SHP77 treated with DMSO at 0.1 percent for 48 hours (cell line): ENCODE measurements at places on chromosomes 3 and 15.

- no peak for DNase-seq
Measured at GRCh38 chr15:66947471-66947870, 117.9 kb upstream of the SMAD3 start.

- DNase-seq: no peak
Measured at GRCh38 chr15:45794304-45794703, 159.5 kb downstream of the SQOR start.

DNA sequence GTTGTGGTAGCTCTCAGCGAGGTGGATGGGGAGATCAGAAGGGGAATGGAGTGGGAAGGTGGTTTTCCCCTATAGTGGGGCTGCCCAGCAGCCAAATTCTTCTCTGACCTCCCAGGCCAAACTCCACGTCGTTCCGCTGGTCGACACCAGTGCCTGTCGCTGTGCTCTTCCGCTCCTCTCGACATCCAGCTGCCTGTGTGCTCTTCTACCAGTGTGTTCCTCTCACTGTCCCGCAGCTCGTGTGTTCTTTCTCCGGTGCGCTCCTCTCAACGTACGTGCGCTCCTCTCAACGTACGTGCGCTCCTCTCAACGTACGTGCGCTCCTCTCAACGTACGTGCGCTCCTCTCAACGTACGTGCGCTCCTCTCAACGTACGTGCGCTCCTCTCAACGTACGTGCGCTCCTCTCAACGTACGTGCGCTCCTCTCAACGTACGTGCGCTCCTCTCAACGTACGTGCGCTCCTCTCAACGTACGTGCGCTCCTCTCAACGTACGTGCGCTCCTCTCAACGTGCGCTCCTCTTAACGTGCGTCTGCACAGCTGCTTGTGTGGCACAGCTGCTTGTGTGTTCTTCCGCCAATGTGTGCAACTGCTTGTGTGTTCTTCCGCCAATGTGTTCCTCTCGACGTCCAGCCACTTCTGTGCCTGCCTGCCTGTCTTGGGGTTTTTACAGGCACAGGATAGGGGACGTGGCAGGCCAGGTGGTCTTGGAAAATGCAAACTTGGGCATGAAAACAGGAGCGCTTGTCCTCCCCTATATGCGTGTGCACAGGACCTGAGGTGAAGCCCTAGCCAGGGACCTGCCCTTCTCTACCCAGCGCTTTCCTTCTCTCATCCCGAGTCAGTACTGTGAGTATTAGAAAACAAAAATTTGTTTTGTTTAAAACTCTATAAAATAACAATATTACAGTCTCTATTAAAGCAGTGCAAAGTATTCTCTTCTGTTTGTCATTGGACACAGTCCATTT, 991.1 kb downstream of the GBE1 start:
- peak; percentile 69 for DNase-seq

GRCh38 chr15:67869701-67870100, 29.9 kb upstream of the RNU6-1 start:
- no peak for DNase-seq

GRCh38 chr3:129027544-129027880, 26.4 kb downstream of the EFCC1 start:
- DNase-seq: no peak

DNA sequence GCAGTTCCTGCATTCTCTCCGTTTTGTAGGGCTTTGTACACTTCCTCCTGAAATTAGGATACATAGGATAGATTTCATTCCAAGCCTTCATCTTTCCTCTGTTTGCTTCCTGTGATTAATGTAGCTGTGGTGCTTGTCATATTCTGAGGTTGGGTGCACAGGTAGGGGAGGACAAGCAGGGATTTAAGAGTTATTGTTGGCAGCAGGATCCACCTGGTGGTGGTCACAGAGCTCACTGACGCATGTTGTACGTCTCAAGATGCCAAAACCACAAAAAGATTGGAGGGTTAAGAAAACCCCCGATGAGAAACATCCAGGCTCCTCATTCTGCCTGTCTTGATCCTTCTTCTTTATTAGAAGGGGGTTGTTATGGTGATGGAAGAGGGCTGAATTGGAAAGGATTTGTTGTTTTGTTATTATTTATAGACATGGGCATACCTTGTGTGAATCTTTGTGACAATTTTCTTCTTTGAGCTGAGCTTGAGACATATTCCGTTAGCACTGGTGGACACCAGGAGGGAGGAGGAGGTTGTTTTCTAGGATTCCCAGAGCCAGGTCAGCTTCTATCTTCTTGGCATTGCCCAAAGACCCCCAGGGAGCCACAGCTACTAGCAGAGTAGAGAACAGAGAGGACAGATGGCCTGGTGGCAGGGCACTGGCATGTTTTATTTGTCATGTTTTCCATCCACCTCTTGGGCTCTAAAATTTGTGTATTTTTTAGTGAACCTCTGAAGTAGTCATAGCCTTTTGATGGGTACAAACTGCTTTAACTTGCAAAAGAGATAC, 57.7 kb upstream of the LARS2 start:
- no peak for DNase-seq

- DNase-seq: peak; percentile 65
Measured at GRCh38 chr3:8464668-8465067, 37.0 kb upstream of the LMCD1 start.

DNA sequence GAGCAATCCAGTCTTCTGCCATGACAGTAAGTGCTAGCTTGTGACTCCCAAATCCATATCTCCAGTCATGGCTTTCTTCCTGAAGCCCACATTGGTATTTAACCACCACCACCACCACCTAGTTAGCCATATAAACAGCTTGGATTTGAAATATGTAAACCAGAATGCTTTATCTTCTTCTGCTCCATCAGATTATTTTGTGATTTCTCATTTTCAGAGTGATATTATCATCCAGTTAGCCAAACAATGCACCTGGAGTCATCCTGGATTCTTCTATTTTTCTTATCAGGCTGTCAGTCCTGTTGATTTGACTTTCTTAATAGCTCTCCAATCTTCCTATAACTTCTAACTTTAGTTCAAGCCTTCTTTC, 124.3 kb upstream of the PTX3 start:
- no peak for DNase-seq

- DNase-seq: no peak
Measured at GRCh38 chr3:108091498-108092250, 843 bp upstream of the CD47 start.

- no peak for DNase-seq
Measured at GRCh38 chr15:48800811-48801455, 9.9 kb downstream of the CEP152 start.

DNA sequence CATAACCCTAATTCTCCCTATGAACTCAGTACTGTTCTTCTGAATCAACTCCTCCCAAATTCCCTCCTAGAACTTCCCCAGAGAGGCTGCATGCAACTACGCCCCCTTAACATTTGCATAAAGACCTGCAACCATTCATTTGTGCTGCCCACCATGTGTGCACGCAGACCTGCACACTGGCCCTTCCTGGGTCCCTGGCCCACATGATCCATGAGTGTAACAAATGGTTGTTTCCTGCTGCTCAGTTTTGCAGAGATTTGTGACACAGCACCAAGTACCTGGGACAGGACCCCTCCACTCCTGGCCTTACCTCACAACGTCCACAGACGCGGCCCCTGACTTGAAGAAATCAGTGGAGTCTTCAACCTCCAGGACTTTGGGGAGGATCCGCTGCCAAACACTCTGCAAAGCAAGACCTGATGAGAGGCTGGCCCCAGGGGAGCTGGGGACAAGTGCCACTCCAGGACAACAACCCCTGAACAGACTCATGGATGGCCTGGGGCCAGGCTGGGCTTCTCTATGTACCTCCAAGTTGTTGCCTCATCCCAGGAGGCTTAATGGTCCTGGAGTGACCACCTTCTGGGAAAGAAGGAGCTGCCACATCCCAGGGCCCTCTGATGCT, 33.8 kb downstream of the ALDH1L1 start:
- no peak for DNase-seq

DNA sequence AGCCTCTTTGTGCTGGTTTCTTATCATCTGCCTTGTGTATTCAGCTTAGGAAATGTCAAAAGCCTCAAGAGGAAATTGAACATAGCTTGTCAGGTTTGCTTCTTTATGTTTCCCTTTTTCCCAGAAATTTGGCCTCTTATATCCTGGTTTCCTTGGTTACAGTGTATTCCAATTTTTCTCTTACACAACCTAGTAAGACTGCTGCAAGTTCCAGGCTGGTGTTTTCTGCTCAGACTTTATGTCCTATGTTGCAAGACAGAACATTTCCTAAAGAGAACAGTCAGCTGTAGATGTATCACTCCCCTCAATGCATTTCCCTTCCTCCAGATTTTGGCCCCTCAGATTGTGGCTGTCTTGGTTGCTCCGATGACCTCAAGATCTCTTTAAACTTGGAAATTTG, 102.5 kb downstream of the SH3GL3 start:
- DNase-seq: no peak

DNA sequence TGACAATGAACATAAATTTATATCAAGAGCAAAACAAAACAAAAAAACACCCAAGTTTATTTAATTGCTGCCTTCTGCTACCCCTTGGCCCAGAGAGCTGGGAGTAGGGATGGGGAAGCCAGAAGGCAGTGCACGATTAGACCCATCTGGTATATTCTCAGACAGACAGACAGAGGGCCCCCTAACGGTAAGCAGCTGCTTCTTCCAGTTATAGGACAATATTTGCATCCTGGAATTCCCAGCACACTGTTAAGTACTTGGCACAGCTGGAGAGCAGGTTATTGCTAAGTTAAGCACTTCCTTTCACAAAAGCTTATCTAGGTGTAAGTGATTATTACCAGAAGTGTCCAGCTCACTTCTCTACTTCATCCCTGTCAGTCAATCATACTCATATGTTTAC, 39.3 kb downstream of the C2CD4B start:
- DNase-seq: peak; percentile 93

- no peak for DNase-seq
Measured at GRCh38 chr15:56933811-56934210, 15.4 kb downstream of the TCF12 start.

DNA sequence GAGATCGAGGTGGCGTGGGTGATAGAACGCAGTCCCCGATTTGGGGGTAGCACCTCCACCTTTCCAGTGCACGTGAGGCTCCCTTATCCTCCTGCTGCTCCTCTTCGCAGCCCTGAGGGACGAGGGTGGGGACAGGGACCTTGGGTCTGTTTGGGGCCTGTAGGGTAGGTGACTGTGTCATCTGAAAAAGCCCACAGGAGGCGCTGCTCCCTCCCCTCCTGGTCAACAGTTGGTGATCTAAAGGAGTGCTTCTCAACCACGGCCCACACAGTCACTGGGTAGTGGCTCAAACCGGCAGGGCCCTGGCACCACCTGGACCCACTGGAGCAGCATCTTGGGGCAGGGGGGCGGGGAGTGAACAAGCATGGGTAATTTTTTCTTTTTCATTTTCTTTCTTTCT, 7.1 kb downstream of the LRRK1 start:
- no peak for DNase-seq

DNA sequence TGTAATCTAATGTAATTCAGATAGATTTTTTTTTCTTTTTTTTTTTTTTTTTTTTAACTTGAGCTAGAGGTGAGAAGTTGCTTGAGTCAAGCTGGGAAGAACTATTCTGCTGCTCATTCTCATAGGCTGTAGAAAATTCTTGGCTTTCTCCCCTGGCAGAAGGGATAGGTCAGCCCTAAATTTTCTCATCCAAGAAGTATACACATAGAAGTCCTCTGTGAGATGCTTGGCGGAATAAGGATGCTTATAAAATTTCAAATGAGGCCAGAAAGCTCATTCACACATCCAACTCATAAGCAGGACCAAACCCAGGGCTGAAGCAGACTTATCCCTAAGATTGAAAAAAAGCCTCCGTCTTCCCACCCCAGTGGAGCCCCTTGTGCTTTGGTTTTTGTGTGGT, 572.5 kb downstream of the SQOR start:
- DNase-seq: no peak

- DNase-seq: no peak
Measured at GRCh38 chr3:189849262-189849661, 218.1 kb downstream of the TP63 start.
